Activated CD8-positive, alpha-beta memory T cell treated with anti-CD3 and anti-CD28 coated beads for 1 hour (primary cell): ENCODE measurements at places on chromosomes 7 and 10.

- DNase-seq: no peak
These were observed 24.5 kb downstream of the HHEX start for GRCh38 chr10:92714152-92714845.

GRCh38 chr7:94052398-94053180 lies 48.4 kb upstream of the BET1 start:
- DNase-seq: no peak

GRCh38 chr10:34037499-34037898 lies 703.0 kb upstream of the NRP1 start:
- DNase-seq: no peak

- no peak for DNase-seq
These were observed 76.4 kb downstream of the ABCC2 start for GRCh38 chr10:99858849-99859248.

- DNase-seq: no peak
These were observed 4.6 kb downstream of the LANCL2 start for GRCh38 chr7:55369427-55370400.
